ENCODE measurements at places on chromosomes 1 and 21.

GRCh38 chr21:24976238-24976637 is 631.0 kb downstream of the MRPL39 start:
- DNase-seq: no peak

DNA sequence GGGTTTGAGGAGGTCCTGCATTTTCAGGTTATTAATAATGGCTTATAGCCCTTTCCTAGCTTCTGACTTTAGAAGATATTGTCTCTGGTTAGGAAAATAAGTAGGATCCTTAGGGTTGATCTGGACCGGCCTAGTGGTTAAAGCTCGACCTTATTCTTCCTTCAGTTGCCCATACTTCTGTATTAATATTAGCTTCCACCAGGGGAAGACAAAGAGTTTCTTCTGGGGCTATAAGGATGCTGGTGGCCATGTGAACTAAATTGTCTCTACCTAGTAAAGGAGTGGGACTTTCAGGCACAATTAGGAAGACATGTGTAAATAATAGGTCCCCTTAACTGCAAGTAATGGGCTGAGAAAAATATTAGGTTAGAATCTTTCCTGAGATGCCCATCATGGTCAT is 20.6 kb upstream of the FCGR2A start:
- no peak for DNase-seq

DNA sequence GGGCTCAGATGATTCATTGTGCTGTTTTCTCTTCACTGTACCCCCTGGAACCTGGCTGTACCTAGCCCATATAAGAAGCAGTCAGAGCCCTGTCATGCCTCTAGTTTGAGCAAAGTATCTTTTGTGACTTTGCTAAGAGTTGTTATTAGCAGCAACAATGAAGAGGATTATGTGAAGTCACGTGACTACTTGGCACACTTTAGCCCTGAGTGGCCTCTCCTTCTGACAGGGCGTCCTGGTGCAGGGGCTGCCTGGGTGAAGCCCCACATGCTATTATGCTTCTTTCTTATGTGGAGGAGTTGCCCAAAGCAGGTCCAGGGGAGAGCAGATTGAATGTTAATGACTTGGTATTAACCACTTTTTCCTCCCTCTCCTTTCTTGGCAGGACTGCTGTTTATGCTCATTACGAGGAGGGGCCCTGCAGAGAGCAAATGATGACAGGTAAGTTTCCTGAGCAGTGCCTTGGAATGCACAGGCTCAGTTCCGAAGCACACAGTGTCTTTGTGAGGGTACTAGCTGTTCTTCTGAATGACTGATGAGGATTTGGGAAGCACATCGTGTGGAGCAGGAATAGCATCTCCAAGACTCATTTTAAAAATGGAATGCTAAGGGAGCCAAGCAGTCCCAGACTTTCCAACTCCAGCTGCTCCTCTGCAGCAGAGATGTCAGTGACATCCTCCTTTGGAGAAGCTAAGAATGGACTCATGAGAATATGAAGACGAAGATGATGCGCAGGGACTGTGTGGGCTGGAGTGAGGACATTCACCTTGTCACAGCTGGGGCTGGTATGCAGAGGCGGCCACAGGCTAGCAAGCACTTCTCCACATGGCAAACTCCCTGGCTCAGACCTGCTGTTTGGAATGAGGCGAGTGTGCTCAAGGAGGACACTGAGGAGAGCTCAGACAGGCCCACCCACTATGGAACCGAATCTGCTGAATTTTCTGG is 15.2 kb upstream of the ST3GAL3 start:
- DNase-seq: no peak

DNA sequence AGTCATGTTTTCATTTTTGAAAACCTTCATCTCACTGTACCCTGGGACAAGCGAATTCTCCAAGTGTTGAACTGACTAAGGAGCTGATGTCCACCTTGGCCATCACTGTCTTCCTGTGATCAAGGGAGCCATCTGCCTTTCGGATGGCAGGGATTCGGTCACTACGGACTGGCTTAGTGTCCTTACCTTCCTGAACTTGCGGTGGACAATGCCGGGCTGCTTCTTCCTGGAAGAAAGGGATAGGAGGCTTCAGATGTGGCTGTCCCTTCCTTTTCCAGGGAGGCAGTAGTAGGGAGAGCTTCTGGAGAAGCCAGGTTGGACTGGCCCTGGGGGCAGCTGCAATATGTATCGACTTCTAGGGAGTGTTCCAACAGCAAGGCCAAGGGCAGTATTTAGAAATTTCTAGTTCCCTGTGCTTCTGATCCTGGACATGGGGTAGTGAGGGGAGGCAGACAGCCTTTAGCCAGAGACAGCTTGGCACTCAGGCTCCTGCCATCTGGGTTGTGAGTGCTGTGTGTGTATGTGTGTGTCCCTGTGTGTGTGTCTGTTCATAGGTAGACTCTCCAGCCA is 114.6 kb downstream of the IER5 start:
- peak; percentile 12 for DNase-seq

DNA sequence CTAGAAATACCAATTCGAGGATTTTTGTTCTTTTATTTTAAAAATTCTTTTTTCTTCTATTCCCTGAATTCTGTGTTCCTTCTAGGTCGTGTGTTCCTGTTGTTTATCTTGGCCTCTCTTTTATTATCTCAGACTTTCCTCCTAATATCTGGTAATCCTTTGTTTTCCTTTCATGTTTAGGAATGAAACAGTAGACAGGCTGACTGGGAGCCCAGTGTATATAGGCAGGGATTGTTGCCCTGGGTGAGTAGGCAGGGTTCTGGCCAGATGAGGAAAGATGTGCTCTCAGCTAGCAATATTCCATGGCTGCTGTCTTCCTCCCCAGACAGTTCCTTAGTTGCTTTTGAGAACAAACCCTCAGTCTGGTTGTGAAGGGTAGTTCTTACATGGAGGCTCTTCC is 161.8 kb upstream of the PDE4B start:
- DNase-seq: no peak

- no peak for DNase-seq
These were observed 255.4 kb downstream of the KCNH1 start for GRCh38 chr1:210878564-210878963.

- DNase-seq: no peak
These were observed 58.3 kb downstream of the KCNAB2 start for GRCh38 chr1:6103854-6104530.

DNA sequence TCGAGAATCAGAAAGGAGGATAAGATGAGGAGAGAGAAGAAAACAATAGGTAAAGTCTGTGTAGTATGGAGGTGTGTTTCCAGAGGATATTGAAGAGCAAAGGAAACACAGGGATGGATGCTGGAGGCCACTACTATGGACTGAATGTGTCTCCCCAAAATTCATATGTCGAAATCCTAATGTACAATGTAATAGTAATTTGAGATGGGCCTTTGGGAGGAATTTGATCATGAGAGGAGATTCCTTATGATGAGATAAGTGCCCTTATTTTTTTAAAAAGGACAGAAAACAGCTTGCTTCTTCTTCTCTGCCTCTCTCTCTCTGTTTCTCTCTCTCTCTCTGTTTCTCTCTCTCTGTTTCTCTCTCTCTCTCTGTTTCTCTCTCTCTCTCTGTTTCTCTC is 602.2 kb upstream of the ADAMTS5 start:
- DNase-seq: no peak

GRCh38 chr1:62439652-62440371 is 3.0 kb downstream of the USP1 start:
- DNase-seq: no peak

GRCh38 chr1:206451134-206451686 is 19.1 kb upstream of the IKBKE start:
- DNase-seq: no peak

- no peak for DNase-seq
These were observed 19.0 kb upstream of the RNF11 start for GRCh38 chr1:51217101-51217500.

GRCh38 chr1:31529999-31530684 is 46.2 kb upstream of the TINAGL1 start:
- no peak for DNase-seq
